ENCODE measurements at places on chromosomes 2 and 18. TPM values are rescaled to one million over a fixed set of nuclear protein-coding genes. Genes with fewer than 3 reads are reported as not detected.

Gene SLC4A5
- 10.1 TPM for total RNA-seq

Gene TAF4B
- total RNA-seq, result 8.9 TPM

Gene CD8B2
- total RNA-seq, result 0.77 TPM

Gene AFF3
- total RNA-seq, result 76.8 TPM

Gene MAPK4
- total RNA-seq, result 80.3 TPM

Gene ABCG8
- 4.5 TPM for total RNA-seq

Gene SERTAD2
- 13.9 TPM for total RNA-seq

All from dorsolateral prefrontal cortex (tissue), 122 donors.